Naive thymus-derived CD4-positive, alpha-beta T cell (primary cell): ENCODE measurements at places on chromosomes 6 and 20. TPM values are rescaled to one million over a fixed set of nuclear protein-coding genes. Genes with fewer than 3 reads are reported as not detected.

Gene BPIFB2
- not detected for total RNA-seq

Gene CLIC5
- total RNA-seq: 4.1 TPM

Gene TMEM151B
- total RNA-seq: not detected

Gene PRPH2
- not detected for total RNA-seq

Gene BACH2
- 193 TPM for total RNA-seq

Gene CD93
- 0.32 TPM for total RNA-seq

Gene FOXA2
- total RNA-seq: not detected

- H3K27me3 ChIP-seq: no peaks in the 10 kb centered on the region
- no peaks in the 10 kb centered on the region for H3K36me3 ChIP-seq
- H3K4me1 ChIP-seq: no peaks in the 10 kb centered on the region
- DNase-seq: no peak
Measured at GRCh38 chr6:167547751-167548150, 222.9 kb downstream of the TTLL2 start.

GRCh38 chr20:40110311-40110831, 578.7 kb downstream of the MAFB start:
- H3K4me3 ChIP-seq: no peak overlapping the region
- no peak for DNase-seq
- H3K27me3 ChIP-seq: no peaks in the 10 kb centered on the region
- H3K36me3 ChIP-seq: no peaks in the 10 kb centered on the region

DNA sequence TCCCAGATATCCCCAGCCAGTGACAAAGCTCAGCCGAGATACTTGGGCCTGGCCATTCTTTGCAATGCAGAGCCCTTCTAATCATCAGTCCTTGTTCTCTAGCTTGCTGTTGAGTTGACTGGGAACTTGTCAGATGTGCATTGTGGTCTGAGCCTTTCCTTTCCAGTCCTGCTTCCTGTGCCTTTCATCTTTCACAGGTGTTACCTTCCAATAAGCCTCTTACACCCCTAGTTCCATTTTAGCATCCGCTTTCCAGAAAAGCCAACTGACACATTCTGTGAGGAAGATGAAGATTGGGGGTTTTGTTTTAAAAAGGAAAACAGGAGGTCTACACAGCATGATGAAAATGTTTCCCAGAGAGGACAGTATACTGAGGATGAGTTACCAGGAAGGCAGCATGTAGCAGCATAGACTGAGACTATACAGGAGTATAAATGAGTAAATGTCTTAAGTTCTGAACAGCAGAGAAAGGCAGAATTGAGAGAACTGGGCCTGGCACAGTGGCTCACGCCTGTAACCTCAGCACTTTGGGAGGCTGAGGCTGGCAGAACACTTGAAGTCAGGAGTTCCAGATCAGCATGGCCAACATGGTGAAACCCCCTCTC, 5.6 kb upstream of the CEP85L start:
- H3K27me3 ChIP-seq: no peaks in the 10 kb centered on the region
- H3K36me3 ChIP-seq: no peaks in the 10 kb centered on the region
- no peak overlapping the region for H3K4me3 ChIP-seq
- H3K27ac ChIP-seq: peak overlapping the region; percentile 40
- H3K4me1 ChIP-seq: peaks cover 45% of the 10 kb centered on the region

DNA sequence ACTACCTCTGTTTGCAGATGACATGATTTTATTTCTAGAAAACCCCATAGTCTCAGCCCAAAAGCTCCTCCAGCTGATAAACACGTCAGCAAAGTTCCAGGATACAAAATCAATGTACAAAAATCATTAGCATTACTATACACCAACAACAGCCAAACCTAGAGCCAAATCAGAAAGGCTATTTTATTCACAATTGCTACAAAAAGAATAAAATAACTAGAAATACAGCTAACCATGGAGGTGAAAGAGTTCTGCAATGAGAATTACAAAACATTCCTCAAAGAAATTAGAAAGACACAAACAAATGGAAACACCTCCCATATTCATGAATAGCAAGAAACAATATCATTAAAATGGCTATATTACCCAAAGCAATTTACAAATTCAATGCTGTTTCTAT, 65.6 kb upstream of the HTR1E start:
- no peaks in the 10 kb centered on the region for H3K36me3 ChIP-seq
- DNase-seq: no peak
- H3K4me1 ChIP-seq: no peaks in the 10 kb centered on the region
- H3K4me3 ChIP-seq: no peak overlapping the region

DNA sequence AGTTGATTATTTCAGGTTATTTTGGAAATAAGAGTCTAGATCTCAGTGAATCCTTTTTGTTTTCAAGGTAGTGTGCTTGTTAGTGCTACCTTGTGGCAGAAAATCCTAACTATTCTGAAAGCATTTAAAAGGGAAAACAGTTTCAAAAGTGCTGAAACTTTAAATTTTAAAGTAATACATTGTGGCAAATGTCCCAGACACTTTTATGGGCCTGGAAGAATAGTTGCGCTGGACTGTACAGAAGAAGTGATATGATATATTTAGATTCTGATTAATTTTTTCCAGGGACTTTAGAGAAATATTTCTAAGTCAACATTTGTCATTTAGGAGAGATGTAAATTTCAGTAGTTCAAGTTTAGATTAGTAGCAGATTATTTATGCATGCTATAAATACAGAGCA, 96.7 kb upstream of the BMP5 start:
- H3K27ac ChIP-seq: no peak overlapping the region
- H3K4me3 ChIP-seq: no peak overlapping the region
- no peak for DNase-seq
- H3K4me1 ChIP-seq: no peaks in the 10 kb centered on the region
- H3K27me3 ChIP-seq: no peaks in the 10 kb centered on the region

DNA sequence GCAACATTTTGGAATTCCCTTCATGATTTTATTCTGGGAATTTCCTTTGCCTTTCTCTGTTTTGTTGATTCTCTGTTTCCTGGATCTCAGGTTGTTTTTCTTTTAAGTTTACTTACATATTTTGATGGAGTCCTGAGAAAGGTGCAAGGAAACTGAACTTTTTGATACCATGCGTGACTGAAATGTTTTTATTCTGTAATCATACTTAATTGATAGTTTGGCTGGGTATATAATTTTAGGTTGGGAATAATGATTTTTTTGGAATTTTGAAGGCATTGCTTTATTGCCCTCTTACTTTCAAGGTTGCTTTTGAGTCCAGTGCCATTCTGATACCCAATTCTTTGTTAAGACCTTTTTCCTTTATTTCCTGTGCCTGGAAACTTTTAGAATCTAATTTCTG, 45.2 kb downstream of the LRRC1 start:
- no peak for DNase-seq
- no peak overlapping the region for H3K4me3 ChIP-seq
- H3K27ac ChIP-seq: no peak overlapping the region

DNA sequence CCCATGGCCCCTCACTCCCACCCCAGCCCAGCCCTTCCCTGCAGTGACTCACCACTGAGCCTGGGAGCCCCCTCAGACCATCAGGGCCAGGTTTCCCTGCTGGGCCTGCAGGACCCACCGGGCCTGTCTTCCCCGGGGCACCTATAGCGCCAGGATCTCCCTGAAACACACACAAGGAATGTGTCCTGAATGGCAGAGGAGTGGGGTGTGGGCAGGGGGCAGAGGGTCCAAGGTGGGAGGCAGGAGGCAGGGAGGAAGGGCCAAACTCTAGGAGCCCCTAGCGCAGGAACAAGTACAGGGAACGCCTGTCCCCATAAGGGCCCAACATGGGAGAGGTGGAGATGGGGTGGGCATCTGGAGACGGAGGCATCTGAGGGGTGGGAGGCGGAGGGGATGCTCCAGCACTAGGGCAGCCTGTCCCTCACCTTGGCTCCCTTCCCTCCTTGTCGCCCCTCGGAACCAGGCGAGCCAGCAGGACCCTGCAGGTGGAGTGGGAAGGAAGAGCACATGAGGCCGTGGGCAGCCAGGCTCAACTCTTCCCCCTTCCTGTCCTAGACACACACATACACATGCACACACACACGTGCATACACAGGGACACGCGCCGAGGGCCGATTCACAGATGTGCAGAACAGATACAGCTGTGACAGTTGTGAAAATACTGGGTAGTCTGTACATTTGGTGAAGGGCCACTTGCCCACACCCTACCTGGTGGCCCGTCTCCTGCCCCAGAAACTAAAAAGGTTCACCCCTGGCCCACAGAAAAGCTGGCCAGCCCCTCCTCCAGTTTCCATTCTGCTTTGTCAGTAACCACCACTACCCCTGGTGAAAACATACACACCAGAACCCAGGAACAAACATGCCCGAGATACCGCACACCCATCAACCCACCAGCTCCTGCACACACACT, 24.6 kb downstream of the COL11A2 start:
- H3K27ac ChIP-seq: no peak overlapping the region
- DNase-seq: no peak
- H3K4me1 ChIP-seq: no peaks in the 10 kb centered on the region
- no peaks in the 10 kb centered on the region for H3K27me3 ChIP-seq
- no peaks in the 10 kb centered on the region for H3K36me3 ChIP-seq
- no peak overlapping the region for H3K4me3 ChIP-seq

DNA sequence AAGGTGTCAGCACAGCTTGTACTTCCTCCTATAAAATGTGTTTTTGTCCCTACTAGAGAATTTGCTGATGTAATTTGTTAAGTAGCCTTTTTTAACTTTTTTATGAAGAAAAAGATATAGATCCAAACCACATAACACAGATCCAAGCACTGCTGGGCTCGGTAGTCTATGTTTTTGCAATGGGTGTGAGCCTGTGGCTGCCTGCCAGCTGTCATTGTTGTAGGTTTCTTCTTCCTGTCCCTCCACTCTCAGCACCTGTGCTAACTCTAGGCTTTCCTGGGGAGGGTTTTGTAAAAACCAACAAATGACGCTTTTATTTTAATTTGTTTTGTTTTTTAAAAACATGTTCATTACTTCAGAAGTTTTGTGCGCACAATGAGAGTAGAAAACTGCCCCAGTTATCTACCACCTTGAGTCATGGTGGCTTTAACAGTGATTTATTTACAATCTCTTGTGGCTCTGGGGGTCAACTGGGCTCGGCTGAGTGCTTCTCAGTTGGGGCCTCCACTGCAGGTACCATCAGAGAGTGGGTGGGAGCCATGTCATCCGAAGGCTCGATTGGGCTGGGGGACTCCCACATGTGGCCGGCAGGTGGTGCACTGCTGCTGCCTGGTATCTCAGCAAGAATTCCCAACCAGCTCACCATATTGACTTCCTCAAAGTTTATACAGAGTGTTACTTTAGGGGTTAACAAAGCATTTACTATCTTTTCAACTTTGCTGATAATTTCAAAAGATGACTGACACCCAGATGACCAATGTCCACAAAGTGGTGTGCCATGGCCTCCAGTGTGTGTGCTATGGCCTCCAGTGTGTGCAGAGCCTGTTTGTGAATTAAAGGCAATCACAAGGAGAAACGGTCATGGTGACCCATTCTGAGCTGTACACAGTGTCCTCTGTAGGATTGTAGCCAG, 3.0 kb upstream of the CCR6 start:
- DNase-seq: peak; percentile 78
- H3K27me3 ChIP-seq: no peaks in the 10 kb centered on the region
- peaks cover 28% of the 10 kb centered on the region for H3K4me1 ChIP-seq
- H3K27ac ChIP-seq: no peak overlapping the region
- H3K4me3 ChIP-seq: no peak overlapping the region

DNA sequence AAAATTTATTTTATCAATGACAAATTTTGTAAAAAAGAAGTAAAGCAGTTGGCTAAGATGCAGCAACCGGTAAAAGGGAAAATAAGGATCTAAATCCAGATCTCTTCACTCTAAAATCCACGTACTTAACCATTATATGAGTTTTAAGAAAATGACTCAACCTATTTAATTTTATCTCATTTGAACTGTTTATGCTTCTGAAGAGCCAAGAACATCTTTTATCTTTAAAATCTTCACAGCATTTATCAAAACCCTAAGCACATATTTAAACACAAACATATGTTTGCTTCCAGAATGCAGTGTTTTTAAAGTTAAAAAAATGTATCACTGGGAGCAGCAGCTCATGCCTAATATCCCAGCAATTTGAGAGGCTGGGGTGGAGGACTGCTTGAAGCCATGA, 339.2 kb downstream of the NKAIN2 start:
- no peaks in the 10 kb centered on the region for H3K36me3 ChIP-seq
- H3K4me3 ChIP-seq: no peak overlapping the region
- no peak overlapping the region for H3K27ac ChIP-seq
- no peaks in the 10 kb centered on the region for H3K27me3 ChIP-seq

DNA sequence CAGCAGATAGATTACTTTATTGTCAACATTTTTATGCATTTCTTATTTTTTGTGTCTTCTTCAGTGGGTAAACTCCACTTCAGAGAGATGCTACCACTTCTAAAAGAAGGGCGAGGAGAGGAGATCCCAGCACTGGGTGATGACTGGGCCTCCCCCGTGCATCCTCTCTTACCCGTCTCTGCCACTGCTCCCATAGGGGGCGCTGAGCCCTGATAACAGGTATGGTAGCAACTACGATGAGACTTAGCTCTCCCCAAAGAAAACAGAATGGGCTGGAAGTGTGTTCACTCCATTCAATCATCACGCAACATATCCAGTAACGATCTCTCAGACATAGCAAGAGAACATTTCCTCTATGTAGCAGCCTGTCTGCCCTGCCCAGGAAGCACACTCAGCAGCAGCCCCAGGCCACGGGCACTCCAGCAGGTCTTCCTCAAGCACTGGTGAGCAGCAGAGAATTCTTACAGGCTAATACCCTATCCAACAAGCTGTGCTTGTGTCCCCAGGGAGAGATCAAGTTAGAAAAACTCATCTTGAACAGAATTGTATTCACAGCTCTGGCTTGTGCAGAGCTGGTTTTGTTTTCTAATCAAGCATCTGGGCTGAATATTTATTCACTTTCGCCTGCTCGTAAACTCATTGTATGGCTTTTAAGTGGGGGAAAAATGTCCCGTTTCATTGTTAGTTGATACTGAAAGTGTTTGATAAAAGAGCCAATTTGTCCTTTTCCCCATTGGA, 533.1 kb upstream of the CDH4 start:
- H3K27ac ChIP-seq: no peak overlapping the region
- H3K36me3 ChIP-seq: no peaks in the 10 kb centered on the region
- no peak for DNase-seq
- no peak overlapping the region for H3K4me3 ChIP-seq

- H3K36me3 ChIP-seq: no peaks in the 10 kb centered on the region
- no peak for DNase-seq
- peaks cover 28% of the 10 kb centered on the region for H3K4me1 ChIP-seq
Measured at GRCh38 chr6:37017606-37018197, 12.2 kb downstream of the FGD2 start.
